SJSA1 (cell line): ENCODE measurements at places on chromosomes 1 and 21. TPM values are rescaled to one million over a fixed set of nuclear protein-coding genes. Genes with fewer than 3 reads are reported as not detected.

CCDC27 gene
- total RNA-seq, result not detected in 2 replicates

PFDN2 gene
- 116 and 194 TPM in 2 replicates for total RNA-seq

KRTAP13-2 gene
- not detected in 2 replicates for total RNA-seq

ZMYND12 gene
- total RNA-seq, result not detected in 2 replicates

C4BPA gene
- total RNA-seq, result not detected in 2 replicates

KDF1 gene
- total RNA-seq, result not detected in 2 replicates

DNASE2B gene
- total RNA-seq, result not detected in 2 replicates

LCK gene
- not detected in 2 replicates for total RNA-seq

XCL2 gene
- total RNA-seq, result not detected in 2 replicates

PLA2G5 gene
- not detected in 2 replicates for total RNA-seq

TDRD5 gene
- not detected in 2 replicates for total RNA-seq

DENND4B gene
- total RNA-seq, result 3.9 and 12.6 TPM in 2 replicates
